ENCODE measurements at places on chromosomes 4 and X.

DNA sequence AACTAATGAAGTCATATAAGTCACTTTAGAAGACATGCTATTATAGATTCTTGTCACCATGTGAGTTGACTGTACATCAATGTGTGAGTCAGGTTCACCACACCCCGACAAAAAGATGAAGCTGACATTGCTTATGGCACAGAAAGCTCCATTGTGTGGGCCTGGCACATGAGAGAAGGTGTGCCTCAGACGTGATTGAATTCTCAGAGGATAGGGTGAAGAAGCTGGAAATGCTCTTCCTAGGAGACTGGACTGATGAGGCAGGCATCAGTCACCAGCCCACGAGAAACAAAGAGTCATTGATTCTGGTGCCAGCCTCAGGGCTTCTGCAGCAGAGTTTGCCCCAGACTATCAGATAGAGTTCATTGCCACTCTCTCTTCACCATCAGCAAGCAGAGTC is 35.9 kb upstream of the LRAT start:
- H3K27ac ChIP-seq: no peak overlapping the region
- H3K36me3 ChIP-seq: no peaks in the 10 kb centered on the region
- DNase-seq: no peak
- no peaks in the 10 kb centered on the region for H3K4me1 ChIP-seq

DNA sequence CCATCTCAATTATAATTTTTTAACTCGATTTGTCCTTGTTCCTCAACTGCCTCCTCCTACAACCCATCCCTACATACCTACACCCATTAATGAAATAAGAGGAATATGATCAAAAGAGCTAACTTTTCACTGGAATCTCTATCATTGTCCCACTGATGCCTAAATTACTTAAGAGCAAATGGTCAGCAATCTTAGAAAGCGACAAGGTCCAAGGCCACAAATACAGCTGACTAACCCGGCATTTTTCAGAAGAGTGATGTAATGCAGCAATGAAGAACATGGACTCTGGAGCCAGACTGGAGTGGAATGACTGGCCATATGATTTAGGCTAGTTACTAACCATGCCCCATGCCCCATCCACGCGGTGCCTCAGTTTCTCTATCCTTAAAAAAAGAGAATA is 56.2 kb downstream of the PPA2 start:
- H3K27ac ChIP-seq: no peak overlapping the region
- no peak overlapping the region for H3K4me3 ChIP-seq
- peaks cover 8% of the 10 kb centered on the region for H3K4me1 ChIP-seq
- no peak for DNase-seq
- H3K36me3 ChIP-seq: peaks cover 31% of the 10 kb centered on the region

DNA sequence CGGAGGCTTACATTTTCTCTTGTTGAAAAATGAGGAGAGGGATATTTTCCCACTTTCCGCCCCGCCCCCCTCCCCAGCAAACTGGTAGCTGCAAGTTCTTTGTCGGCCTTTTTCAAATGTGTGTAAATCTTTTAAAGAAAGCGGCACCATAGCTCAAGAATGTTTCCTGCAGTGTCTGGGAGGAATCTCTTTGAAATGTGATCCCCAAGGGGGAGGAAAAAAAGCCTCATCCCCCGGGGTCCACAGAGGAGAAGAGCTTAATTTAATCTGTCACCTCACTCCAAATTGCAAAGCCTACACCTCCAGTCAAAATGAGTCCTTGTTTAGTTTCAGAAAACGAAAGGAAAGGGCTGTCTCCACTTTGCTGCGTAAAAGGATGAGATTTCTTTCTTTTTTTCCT is 34.8 kb downstream of the ASMT start:
- H3K27ac ChIP-seq: no peak overlapping the region
- no peak for DNase-seq
- H3K27me3 ChIP-seq: peaks cover 3% of the 10 kb centered on the region
- H3K4me1 ChIP-seq: peaks cover 4% of the 10 kb centered on the region

DNA sequence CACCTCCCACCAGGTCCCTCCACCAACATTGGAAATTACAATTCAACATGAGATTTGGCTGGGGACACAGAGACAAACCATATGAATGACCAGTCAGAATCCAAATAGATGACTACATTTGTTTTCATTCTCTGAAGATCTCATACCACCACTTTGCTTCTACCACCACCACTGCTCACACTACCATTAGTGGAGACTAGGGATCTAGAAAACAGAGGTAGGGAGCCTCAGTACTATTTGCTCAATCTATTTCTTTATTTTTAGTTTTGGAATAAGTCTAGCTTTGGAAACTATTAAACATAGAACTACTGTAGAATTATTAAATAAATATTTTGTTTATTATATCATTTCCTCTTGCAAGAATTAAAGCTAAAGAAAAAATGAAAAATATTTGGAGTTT is 727.9 kb downstream of the CCSER1 start:
- no peaks in the 10 kb centered on the region for H3K27me3 ChIP-seq
- no peak overlapping the region for H3K4me3 ChIP-seq
- H3K27ac ChIP-seq: no peak overlapping the region

DNA sequence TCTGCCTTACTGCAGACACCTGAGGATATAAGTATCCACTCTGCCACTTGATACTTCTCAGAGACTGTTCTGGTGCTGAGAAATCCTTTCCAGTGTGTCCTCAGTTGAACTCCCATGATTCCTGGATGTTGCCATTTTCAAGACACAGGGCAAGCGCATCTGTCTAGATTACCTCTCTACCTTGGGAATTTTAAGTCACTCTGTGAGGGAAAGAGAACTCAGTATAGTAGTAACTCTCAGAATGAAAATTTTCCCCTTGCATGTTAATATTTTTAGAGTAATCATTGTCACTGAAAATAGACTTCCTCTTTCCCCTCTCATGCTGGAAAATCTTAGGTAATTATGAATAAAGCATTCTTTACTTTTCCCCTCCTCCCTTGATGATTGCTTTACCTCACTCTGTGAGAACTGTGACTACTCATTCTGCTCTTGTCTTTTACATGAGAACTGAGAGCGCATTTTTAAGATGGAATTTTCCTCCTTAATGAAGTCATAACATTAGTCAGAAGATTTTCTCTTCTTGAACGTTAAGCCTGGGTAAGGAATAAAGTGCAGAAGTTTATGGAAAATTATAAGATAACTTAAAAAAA is 45.0 kb downstream of the TET2 start:
- peak overlapping the region; percentile 92 for H3K27ac ChIP-seq
- DNase-seq: no peak
- H3K36me3 ChIP-seq: peaks cover 48% of the 10 kb centered on the region
- H3K27me3 ChIP-seq: no peaks in the 10 kb centered on the region

- no peaks in the 10 kb centered on the region for H3K27me3 ChIP-seq
- no peak overlapping the region for H3K4me3 ChIP-seq
- peaks cover 7% of the 10 kb centered on the region for H3K36me3 ChIP-seq
- DNase-seq: no peak
These were observed 5.7 kb downstream of the CYP2U1 start for GRCh38 chr4:107937040-107937439.

DNA sequence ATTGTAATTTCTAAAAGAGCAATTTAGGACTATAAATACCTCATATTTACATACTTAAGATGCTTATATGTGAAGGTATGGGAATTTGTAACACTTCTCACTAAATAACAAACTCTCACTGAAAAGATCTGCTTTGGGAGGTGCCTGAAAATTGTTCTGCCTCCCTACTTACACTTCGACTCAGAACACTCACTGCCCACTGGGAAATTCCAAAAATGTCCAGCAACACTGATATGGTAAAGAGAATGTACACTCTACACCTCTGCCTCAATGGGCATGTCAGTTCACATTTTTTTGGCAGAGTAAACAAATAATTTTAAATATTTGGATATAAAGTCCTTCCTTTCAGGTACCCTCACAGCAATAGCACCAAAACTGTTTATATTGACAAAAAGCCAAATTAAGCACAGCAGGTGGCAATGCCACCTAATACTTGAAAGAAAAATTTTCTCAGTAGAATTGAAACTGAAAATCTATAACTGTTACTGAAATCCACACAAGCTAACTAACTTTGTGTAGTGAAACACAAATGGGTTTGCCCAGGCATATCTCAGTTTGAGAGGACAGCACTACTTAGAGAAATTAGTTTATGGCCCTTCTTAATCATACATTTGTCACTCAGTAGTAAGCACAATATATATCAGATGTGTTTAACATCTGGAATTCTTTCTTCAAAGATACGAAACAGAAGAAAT is 67.1 kb downstream of the PRDM5 start:
- H3K4me1 ChIP-seq: peaks cover 15% of the 10 kb centered on the region
- no peak overlapping the region for H3K27ac ChIP-seq
- no peaks in the 10 kb centered on the region for H3K36me3 ChIP-seq

- peaks cover 3% of the 10 kb centered on the region for H3K27me3 ChIP-seq
- peak; percentile 14 for DNase-seq
- no peaks in the 10 kb centered on the region for H3K4me1 ChIP-seq
- H3K27ac ChIP-seq: no peak overlapping the region
- H3K4me3 ChIP-seq: no peak overlapping the region
- H3K36me3 ChIP-seq: no peaks in the 10 kb centered on the region
These were observed 42.9 kb downstream of the NDST3 start for GRCh38 chr4:118076958-118077766.

GRCh38 chr4:169208090-169208455 is 62.7 kb downstream of the SH3RF1 start:
- peaks cover 4% of the 10 kb centered on the region for H3K4me1 ChIP-seq
- H3K36me3 ChIP-seq: no peaks in the 10 kb centered on the region
- DNase-seq: no peak
- H3K27ac ChIP-seq: no peak overlapping the region
